ENCODE measurements at places on chromosomes 4 and X.
A peak's percentile ranks its signal among the peaks of the same experiment; 100 is the strongest.

- no peak for DNase-seq
Observed at GRCh38 chrX:11728556-11728955, 29.5 kb upstream of the MSL3 start.

- no peak for DNase-seq
Observed at GRCh38 chrX:104670051-104670450, 104.1 kb downstream of the IL1RAPL2 start.

DNA sequence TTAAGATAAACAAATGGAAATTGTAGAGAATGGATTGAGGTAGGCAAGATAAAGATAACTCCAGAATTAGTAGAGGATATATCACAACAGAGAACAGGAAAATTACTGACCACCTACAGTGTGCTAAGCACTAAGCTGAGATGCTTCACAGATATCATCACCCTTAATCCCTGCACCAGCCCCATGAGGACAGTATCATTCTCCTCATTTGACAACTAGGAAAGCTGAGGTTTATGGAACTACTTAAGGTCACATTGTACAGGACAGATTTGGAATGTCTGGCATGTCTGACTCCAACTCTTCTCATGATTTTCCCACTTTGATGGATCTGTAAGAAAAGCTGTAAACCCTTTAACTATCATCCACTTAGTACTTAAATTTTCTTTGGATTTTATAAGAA, 95.5 kb downstream of the CASK start:
- no peak for DNase-seq

DNA sequence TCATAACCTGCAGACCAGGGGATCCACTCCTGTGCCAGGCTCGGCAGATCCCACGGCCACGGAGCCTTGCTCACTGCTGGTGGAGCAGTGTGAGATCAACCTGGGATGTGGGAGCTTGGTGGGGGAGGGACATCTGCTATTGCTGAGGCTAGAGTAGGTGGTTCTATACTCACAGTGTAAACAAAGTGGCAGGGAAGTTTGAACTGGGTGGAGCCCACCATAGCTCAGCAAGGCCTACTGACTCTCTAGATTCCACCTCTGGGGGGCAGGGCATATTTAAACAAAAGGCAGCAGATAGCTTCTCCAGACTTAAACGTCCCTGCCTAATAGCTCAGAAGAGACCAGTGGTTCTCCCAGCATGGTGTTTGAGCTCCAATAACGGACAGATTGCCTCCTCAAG, 54.7 kb upstream of the EPHA5 start:
- no peak for DNase-seq

GRCh38 chr4:101037938-101038413, 309.4 kb downstream of the PPP3CA start:
- DNase-seq, result no peak

DNA sequence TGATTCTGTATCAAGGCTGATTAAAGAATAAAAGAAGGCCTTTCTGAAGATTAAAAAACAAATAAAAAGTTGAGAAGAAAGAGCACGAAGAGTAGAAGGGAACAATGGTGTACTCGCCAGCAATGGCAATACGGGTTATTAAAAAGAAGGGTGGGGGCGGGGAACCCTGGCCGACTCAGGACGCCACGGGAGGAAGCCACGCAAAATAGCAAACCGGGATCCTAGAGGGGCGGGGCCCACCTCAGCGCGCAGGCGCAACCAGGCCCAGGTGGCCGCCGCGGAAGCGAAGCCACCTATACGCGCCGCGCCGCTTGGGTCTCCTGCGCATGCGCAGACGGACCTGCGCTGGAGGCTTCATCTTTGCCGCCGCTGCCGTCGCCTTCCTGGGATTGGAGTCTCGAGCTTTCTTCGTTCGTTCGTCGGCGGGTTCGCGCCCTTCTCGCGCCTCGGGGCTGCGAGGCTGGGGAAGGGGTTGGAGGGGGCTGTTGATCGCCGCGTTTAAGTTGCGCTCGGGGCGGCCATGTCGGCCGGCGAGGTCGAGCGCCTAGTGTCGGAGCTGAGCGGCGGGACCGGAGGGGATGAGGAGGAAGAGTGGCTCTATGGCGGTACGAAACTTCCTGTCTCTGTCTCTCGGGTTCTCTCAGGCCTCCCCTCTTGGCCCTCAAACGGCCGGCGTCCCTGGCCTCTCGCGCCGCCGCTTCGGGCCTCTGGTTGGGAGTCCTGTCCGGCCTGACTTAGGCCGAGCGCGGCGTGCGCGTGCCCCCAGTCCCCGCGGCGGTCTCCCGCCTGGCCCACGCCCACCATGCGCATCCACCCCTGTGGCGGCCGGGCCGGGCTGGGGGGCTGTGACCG, at the start of gene FIP1L1:
TSS of gene FIP1L1 (plus strand) at position 323 of the 852 bp plus-strand sequence. CDS start at position 521, 198 bp downstream.
- peak; percentile 98 for DNase-seq

GRCh38 chr4:124903995-124904722, 191.6 kb upstream of the ANKRD50 start:
- DNase-seq, result no peak

DNA sequence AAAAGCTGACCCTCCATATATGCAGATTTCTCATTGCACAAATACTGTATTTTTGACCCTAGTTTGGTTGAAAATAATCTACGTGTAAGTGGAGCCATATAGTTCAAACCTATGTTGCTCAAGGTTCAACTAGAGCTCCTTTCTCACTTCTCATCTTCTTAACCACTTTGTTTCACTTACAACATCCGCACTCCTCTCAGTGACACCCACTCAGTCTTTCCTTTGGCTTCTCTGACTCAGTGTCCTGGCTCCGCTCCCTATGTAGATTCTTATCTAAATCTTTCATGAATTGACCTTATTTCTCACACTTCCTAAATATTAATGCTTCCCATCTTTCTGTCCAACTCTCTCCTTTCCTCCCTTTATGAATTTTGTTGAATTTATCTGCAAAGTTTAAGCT, 32.9 kb upstream of the DKK2 start:
- no peak for DNase-seq

DNA sequence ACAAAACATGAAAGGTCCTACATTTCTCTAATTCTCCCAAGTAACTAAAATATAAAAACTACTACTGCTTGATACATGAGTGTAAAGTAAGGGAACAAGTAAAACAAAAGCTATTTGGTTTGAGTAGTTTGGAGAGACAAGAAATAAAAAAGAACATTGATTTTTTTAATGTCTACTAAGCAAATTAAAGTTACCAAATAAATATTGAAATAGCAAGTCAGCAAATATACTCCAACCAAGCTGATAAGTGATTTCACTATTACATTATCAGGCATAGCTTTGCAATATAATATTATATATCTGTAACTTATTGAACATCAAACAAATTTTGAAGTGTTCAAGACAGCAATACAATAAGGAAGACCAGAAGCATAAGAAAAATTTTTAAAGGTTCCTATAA, 60.3 kb downstream of the LCORL start:
- no peak for DNase-seq

- DNase-seq, result no peak
Observed at GRCh38 chrX:130118441-130119311, 8.4 kb upstream of the ELF4 start.

GRCh38 chrX:94662689-94663088, 988.7 kb downstream of the FAM133A start:
- DNase-seq, result no peak

DNA sequence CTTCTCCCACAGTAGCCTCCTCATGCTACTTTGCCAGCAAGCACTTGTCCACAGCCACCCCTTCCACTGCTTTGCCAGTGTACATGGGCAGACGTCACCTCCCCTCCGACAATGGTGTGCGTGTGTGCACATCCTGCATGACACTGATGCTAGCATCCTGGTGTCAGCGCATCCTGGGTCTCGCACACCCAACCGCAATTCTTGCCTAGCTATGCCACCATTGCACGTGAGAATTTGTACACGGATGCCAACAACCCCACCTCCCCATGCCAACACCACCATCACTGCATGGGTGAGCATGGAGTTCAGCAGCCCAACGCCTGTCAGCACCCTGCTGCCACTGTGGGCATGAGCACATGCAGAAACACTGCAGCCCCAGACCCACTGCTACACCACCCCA, 550.0 kb downstream of the STPG2 start:
- DNase-seq, result no peak

DNA sequence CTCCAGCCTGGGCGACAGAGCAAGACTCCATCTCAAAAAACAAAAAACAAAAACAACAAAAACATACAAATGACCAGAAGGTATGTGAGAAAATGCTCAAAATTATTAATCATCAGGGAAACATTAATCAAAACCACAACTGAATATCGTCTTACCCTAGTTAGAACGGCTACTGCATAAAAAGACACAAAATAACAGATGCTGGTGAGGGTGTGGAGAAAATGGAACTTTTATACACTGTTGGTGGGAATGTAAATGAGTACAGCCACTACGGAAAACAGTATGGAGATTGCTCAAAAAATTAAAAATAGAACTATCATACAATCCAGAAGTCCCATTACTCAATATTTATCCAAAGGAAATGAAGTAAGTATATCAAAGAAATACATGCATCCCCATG, 27.3 kb downstream of the IQCM start:
- DNase-seq, result no peak

DNA sequence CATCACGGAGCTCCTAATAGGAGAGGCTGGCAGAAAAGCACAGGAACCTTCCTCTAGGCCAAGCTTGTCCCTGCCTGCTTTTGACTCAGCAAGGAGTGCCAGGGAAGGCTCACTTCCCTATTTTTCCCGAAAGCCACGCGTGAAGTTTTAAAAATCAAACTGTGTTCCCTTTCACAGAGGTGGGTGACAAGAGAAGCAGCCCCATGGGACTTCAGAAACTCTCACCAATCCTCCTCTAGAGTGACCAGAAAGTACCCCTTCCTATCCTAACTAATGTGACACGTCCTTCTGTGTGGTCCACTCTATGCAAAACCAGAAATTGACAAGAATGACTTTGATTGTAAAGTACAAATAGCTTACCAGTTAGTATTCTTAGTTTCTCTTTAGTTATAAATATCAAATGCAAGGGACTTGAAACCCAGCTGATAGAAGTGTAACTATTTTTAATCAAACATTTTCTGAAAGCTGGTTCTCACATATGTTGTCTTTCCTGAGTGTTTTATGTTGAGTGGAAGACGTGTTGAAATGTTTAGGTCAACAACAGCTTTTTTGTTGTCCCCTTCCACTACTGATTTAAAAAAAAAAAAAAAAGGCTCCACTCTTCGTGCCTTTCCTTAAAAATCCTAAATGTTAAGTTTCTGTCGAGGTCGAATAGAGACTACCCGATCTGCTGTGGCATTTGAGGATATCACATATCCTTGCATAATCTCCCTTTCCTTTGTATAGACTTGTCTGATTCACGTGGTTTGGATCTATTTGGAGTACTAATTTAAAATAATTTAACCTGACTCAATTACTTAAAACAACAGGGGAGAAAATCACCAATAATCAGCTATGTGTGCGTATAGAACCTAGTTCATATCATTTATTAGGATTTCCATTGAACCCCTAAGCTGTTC, 42.1 kb downstream of the NFKB1 start:
- no peak for DNase-seq

DNA sequence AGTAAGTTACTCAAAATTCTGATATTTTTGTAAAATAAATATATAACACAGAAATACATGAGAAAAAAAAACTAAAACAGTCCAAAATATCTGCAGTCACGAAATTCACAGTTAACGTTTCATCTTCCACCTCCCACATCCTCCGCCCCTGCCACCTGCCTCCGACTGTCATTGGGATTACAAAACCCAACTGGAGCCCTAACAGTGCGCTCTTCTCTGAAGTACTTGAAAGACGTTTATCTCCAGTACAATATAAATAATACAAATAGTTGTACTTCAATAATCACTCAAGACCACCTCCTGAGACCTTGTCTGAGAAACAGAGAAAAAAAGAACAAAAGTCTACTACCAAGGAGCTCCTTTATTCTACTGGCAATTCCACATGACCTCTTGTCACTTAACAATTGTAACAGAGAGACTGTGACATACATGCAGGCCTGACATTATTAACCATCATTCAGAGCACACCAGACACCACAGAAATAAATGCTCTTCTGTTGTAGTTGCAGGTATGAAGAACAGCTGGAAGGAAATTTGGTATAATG, 280.6 kb downstream of the PPP3CA start:
- DNase-seq, result no peak

GRCh38 chr4:37138019-37138653, 106.4 kb upstream of the NWD2 start:
- DNase-seq, result no peak

GRCh38 chrX:109954333-109954732, 48.6 kb upstream of the TMEM164 start:
- no peak for DNase-seq

GRCh38 chrX:41519468-41519867, 72.3 kb downstream of the NYX start:
- no peak for DNase-seq

- DNase-seq, result no peak
Observed at GRCh38 chrX:146036000-146036399, 218.4 kb downstream of the SLITRK2 start.

DNA sequence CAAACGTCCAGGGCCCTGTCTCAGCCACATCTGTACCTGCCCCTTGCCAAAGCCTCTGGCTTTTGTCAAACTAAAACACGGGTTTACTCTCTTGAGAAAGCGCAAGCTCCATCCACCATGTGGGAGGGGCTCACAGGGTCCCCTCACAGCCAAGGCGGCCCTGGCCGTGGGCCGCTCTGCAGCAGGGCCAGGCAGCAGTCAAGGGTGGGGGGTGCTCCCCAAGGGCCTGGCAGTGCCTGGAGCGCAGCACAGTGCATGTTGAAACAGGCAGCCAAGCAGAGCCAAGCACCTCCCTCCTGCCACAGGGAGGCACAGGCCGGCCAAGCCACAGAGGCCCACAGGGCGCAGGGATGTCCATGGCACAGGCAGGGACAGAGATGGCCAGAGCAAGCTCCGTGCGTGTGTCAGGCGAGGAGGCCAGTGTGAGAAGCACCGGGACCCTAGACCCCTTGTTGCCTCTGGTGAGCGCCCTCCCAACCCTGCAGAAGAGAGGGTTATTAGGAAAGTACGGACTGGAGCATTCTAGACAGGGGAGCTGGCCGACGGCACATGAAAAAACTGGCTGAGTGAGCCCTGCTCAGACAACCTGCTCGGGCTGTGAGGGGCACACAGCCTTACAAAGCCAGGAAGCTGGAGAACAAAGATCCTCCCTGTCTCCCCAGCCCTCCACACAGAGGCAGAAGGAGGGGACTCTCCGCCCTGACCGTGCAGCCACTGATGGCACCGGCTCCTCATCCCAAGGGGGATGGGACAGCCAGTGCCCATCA, 39.0 kb downstream of the FAM53A start:
- no peak for DNase-seq

- DNase-seq, result peak; percentile 53
Observed at GRCh38 chr4:83189631-83190136, 75.2 kb upstream of the PLAC8 start.

DNA sequence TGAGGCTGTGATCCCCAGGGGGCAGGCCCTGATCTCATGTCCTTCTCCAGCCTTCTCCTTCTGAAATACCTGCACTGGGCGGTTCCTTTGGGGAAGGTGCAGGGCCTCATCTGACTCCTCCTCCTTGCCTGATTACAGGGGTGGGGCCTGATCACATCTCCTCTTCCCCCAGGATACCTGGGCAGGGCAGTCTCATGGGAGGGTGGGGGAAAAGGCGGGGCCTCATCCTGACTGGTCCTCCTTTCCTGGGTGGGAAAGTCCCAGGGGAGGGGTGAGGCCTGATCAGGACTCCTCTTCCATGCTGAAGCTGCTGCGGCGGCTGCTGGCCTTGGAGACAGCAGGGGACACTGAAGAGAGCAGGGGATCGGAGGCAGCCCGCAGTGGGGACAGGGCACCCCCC, 13.3 kb downstream of the TFE3 start:
- no peak for DNase-seq

All from HuH-7 (cell line).